ENCODE measurements at places on chromosomes 16 and 17. TPM values are rescaled to one million over a fixed set of nuclear protein-coding genes. Genes with fewer than 3 reads are reported as not detected.

The UMOD gene
- total RNA-seq: not detected

The GTF3C1 gene
- 67.4 TPM for total RNA-seq

The C17orf75 gene
- total RNA-seq: 24.6 TPM

The DPEP2 gene
- not detected for total RNA-seq

The NPIPA8 gene
- 0.84 TPM for total RNA-seq

The RDM1 gene
- total RNA-seq: 2.4 TPM

The AATK gene
- 0.64 TPM for total RNA-seq

The CES5A gene
- not detected for total RNA-seq

The RAMP2 gene
- 1.1 TPM for total RNA-seq

The C1QL1 gene
- total RNA-seq: 28.1 TPM

The TUBB3 gene
- total RNA-seq: 243 TPM

The CANT1 gene
- 92.2 TPM for total RNA-seq

The ZNF276 gene
- 18.5 TPM for total RNA-seq

The LITAFD gene
- not detected for total RNA-seq

The UTS2R gene
- total RNA-seq: not detected

The CD300H gene
- 0.27 TPM for total RNA-seq

The ACAP1 gene
- 3.7 TPM for total RNA-seq

The SPN gene
- 0.02 TPM for total RNA-seq

The TBX21 gene
- total RNA-seq: 0.13 TPM

The HS3ST4 gene
- total RNA-seq: not detected

The UNC45B gene
- not detected for total RNA-seq

The KIF1C gene
- total RNA-seq: 115 TPM

The RMI2 gene
- 26.4 TPM for total RNA-seq

The MAP3K3 gene
- 16.8 TPM for total RNA-seq

The PGP gene
- 32.2 TPM for total RNA-seq

The CAVIN1 gene
- 430 TPM for total RNA-seq

The ABI3 gene
- not detected for total RNA-seq

The GOSR2 gene
- 38.0 TPM for total RNA-seq

The SDR42E2 gene
- total RNA-seq: not detected

The CDH15 gene
- total RNA-seq: 0.20 TPM

The TSPAN10 gene
- 4.4 TPM for total RNA-seq

The SPEM1 gene
- not detected for total RNA-seq

The SEZ6L2 gene
- total RNA-seq: 22.4 TPM

The RHBDF1 gene
- 27.7 TPM for total RNA-seq

The JMJD6 gene
- total RNA-seq: 83.1 TPM

The POLR2C gene
- total RNA-seq: 107 TPM

The C16orf86 gene
- total RNA-seq: not detected

The GUCY2D gene
- 0.41 TPM for total RNA-seq

The CBFB gene
- total RNA-seq: 68.7 TPM

The IRX6 gene
- not detected for total RNA-seq

The ELAC2 gene
- 112 TPM for total RNA-seq

The CCDC78 gene
- 6.3 TPM for total RNA-seq

The HOXB1 gene
- total RNA-seq: not detected

The ECI1 gene
- total RNA-seq: 86.8 TPM

The ZNF423 gene
- 0.08 TPM for total RNA-seq

The SHCBP1 gene
- total RNA-seq: 45.2 TPM

The TMEM204 gene
- not detected for total RNA-seq

The HCRT gene
- total RNA-seq: not detected

The PIRT gene
- not detected for total RNA-seq

The SNX20 gene
- not detected for total RNA-seq

The C17orf113 gene
- total RNA-seq: 0.70 TPM

The ZSCAN10 gene
- not detected for total RNA-seq

The CFAP97D1 gene
- 0.03 TPM for total RNA-seq

The PABPN1L gene
- not detected for total RNA-seq
